ENCODE measurements at places on chromosomes 1 and 21.

GRCh38 chr1:118862755-118863154 is 125.4 kb downstream of the TBX15 start:
- peak; percentile 38 for DNase-seq

DNA sequence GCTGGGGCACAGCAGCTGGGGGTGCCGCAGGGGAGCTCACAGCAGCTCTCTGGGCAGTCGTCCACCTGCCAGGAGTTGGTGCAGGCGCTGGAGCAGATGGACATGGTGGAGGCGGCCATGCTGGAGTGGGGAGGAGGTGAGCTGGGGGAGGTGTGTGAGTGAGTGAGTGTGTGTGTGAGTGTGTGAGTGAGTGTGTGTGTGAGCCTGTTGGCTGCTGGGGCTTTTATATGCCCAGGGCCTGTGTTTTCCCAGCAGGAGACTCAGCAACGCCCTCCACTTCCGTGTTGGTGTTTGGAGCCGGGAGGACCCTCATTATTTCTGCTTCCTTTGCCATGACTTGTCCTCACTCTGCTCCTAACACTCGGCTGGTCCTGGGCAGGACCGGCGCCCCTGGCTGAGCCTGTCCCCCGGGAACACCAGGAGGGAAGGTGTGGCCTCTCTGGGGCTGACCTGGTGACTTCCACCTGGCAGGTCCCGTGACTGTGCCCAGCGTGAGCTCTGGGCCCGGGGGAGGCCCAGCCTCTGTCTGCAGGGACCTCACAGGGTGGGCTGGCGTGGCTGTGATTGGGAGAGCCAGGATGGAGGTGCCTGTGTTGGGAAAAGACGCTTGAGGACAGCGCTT is at the start of gene KRTAP10-2:
Gene KRTAP10-2, minus strand, starts transcription at position 166 of the 622 bp plus-strand sequence. Its CDS starts 47 bp downstream, at position 119.
- no peak for DNase-seq

GRCh38 chr1:106912131-106912530 is 144.3 kb upstream of the PRMT6 start:
- DNase-seq, result no peak

DNA sequence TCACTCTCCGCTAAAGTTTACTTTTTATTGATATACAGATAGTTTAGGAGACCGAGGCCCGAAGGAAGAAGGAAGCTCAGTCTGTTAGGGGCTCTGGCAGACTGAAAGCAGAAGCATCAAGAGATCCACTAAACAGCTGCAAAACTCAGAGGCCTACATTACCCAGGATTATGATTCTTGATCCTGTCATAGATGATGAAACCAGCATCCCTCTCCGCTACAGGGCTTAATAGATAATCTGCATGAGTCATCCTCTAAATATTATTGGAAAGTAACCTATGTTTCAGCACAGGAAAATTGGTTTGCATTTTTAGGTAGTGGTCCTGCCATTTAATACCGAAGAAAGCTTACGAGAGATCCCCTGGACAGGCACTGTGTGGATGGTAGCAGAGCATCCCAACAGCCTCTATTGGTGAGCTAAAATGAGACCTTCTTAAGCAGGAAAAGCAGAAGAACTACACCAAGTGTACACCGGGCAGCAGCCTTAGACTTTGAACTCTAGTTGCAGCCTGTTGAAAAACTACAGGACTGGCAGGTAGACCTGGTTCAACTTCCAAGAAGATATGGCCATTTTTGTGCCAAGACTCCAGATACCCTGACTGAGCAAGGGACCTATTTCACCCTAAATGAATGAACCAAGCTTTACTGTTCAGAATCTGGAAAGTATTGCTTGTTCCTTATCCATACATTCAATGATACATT is 6.8 kb downstream of the CASQ2 start:
- DNase-seq, result no peak

DNA sequence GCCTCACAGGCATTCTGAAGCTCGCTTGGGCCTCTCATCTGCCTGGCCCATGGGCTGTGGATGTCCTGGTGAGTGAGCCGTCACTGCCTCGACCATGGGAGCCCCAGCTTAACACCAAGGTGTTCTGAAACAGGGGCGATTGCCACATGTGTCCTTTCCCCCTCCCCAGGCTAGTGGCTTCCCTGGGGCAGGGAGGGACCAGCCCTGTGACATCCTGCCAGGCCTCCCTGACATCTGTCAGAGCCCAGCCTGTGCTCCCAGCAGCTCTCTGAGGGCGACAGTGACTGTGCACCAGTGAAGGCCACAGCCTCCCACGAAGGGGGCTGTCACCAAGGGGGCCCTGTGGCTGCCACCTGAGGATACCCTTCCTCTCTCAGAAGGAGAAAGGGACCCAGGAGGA is 35.9 kb upstream of the CCDC27 start:
- no peak for DNase-seq

DNA sequence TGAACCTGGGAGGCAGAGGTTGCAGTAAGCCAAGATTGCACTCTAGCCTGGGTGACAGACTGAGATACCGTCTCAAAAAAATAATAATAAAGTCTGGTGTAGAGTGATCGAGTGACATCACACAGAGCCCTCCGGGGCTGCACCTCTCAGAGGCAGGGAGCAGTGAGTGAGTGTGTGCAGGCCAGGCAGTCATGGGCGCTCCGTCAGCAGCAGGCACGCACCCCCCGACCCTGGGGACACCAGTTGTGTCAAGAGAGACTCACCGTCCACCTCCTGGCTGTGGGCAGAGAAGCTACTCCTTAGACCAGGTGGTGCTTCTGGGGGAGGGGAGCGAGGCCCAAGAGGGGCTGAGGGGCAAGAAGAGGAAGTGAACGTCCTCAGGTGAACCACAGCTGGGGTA is 91.8 kb downstream of the SIK1 start:
- no peak for DNase-seq

DNA sequence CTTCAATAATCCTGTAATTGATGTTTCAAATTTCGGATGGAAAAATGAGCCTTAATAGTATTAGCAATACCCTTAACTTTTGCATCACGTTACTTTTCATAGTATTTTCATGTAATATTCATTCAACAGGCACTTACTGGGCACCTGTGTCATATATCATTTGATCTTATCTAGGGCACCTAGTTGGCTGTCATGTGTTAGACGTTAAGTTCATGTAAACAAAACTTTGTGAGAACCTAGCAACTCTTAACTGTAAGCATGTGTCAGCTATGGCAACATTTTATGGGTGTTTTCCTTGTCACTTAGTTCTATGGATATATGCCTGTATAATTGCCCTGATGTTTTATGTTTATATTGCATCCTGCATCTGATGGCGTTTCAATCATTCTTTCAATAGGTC is 777 bp downstream of the LAMC2 start:
- DNase-seq, result no peak

DNA sequence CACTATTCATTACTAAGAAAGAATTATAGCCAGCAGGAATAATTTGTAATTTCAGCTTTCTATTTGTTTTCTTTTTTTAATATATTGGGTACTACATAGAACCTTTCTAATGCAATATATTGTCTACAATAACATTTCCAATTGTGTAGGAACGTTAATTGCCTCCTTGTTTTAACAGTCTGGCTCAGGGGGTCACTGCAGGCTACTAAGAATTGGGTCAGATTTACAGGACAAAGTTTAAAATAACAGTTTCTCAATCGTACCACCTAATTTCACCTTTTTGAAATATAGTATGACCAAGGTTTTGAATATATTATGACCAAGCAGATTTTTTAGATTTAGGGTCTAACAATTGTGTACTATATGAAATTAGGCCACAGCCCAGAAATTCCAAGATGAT is 2.4 kb downstream of the CFH start:
- DNase-seq, result no peak

GRCh38 chr1:200958597-200958996 is 63.9 kb downstream of the INAVA start:
- DNase-seq, result no peak

DNA sequence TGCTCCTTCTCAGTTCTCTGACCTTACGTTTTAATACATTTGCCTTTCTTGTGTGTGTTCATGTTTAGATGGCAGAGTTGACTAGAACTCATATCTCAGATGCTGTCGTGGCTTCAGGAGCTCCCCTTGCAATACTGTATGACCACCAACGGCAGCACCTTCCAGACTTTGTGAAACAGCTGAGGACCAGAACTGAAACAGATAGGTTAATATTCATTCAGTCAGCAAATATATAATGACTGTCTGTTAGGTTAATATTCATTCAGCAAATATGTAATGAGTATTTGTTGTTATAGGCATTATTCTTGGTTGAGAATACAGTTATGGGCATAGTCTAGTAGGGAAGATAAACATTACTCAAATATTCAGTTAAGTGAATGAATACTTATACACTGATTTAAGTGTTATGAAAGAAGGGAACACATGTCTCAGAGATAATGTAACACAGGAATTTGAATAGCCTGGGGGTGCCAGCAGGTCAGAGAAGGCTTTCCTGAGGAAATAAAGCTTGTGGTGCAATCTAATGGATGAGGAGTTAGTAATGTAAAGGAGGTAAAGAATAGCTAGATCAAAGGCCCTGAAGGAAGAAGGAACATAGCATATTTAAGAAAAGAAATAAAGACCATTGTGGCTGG is 88.5 kb downstream of the CEP350 start:
- DNase-seq, result no peak

- DNase-seq, result no peak
Observed at GRCh38 chr1:44808938-44809917, 905 bp downstream of the BTBD19 start.

DNA sequence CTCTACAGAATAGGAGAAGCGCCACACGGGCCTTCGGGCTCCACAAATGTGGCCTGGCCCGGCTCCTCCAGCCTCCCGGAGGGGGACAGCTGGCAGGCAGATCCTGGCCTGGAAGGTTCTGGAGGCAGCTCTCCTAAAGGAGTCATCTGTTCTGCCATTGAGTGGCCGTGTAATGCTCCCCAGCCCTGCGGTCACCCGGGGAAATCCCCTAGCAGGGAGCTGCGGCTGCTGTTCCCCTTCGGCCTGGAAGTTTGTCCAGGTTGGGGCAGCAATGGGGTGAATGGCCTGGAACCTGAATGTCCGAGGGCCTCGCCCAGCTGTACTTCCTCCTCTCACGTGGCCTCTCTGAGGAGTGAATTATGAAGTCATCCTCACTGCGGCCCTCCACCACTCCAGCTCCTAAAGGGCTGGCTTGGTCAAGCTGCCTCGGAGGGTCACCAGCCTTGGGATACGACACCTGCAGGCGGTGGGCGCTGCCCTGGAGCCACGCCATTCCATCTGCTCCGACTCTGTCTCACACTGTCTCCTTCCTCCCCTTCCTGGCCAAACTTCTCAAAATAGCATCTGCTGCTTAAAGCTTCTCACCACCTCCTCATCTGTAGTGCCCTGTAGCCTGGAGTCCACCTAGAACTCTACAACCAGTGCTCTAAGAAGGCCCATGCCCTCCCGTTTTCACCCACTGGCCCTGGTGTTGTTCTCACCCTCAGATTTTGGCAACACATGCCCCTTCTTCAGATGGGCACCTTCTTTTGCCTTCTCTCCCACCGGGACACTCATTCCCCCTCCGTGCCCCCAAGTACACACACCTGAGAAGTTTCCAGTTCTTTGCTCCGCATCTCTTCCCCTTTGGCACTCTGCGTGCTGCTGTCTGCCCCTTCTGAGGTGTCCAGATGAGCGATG is 54.4 kb upstream of the TMPRSS2 start:
- DNase-seq, result no peak

- no peak for DNase-seq
Observed at GRCh38 chr1:212231372-212231771, 53.8 kb upstream of the PPP2R5A start.

DNA sequence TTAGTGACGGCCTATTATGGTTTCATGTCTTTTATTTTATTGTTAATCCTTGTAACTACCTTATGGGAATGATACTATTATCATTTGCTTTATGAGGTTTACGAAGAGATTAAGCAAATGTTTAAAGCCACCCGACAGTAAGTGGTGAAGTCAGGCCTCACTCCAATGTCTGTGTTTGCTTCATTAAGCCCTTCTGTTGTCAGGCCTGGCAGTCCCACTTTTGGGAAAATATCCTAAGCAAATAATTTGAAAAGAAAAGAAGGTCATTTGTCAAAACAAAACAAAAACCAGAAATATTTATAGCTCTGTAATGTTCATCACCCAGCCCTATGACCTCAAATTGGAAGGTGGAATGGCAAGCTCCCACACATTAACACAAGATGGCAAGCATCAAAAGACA is 40.7 kb upstream of the USP24 start:
- no peak for DNase-seq

GRCh38 chr1:93638981-93639380 is 42.7 kb downstream of the BCAR3 start:
- no peak for DNase-seq

DNA sequence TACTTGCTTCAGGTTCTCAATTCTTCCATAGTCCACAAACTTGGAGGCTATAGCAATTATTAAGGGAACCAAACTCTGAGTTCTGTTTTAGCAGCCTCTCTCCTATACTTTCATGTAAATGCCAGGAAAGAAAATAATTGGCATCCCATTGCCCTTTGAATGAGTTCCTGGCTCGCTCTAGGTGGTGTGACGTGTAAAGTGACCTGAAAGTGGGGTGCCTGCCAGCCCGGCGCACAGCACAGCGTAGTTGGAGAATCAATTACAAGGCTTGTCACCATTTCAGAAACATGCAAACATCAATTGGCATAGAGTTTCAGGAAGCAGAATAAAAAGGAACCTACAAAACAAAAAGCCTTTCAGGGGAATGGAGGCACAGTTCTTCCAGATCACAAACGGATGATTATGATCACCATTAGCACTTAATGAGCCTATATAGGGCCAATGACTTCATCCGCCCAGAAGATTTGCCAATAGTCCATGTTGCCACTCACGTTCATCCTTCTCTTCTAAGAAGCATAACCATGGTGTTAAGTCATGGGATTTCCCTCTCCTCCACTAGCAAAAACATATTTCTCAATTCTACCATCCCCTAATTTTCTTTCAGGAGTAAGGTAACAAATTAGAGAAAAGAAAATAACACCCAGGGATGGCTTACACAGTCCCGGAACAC is 354.6 kb upstream of the ADGRL2 start:
- no peak for DNase-seq

DNA sequence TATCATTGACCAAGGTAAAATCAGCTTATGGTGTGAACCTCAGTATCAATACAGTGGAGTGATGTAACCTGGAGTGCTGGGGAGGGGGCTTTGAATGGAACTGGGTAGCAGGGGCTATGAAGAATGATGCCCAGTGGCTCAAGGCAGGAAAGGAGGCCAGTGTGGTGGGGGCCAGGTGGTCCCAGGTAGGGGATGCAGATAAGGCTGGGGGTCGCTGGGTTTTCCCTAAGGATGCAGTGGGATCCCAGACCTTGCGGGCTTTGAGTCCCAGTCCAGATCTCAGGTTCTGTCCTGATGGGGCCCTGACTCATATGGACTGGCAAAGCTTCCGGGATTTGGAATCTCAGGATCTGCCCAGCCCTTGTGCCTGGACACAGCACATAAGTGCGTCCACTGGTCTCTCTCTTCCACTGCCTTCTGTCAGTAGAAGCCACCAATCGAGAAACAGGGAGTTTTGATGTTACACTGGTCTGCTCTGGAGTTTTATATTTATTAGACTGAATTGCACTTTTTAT is 52.0 kb downstream of the S100B start:
- DNase-seq, result no peak
